ENCODE measurements at places on chromosomes 4 and X.

DNA sequence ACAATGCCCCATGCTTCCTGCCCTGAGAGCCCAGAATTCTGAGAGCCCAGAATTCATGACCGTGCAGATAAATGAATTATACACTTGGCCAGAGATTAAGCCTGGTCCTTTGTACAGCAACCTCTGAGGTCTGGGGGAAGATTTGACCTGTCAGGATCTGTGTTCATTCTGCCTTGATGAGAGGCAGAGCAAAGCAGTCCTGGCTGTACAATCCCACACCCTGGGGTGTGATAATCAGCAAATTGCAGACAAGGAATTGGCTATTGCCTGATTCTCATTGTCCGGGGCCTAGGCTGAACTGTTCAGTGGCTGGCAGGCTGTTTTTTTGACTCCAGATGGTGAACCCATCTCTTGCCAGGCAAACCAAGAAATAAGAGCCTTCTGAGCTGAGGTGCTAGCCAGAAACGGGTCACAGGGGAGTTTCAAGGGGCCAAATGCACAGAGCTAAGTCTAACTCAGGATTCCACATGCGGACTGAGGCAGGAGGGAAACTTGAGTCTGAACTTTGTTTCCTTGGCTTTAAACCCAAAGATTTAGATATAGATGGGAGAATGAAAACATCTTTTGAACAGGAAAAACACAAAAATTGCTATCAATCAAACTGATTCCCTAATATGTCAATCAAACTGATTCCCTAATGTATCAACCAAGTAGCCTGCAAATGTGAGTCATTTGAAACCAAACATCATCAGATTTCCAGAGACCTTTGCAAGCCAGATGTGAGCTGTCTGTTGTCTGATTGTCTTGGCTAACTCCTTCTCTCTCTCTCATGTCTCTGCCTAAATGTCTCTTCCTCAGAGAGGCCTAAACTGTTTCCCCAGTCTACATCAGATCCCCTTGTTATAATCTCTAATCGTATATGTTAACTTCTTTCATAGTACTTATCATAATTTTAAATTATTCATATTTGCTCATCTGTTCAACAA, 159.3 kb downstream of the ATG4A start:
- no peak for DNase-seq

DNA sequence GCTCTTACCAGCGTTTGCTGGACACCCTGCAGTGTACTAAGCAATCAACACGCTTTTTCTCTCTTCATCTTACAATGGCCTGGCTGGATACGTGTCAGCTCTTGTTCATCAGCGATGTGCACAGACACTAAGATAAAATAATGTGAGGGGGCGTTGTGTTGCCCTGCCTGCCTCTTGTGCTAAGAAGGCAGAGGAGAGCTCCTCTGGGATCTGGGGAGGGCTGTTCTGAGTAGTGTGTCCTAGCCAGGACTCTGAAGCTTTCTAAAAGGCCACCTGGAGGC, 49.7 kb downstream of the NELFA start:
- no peak for DNase-seq

DNA sequence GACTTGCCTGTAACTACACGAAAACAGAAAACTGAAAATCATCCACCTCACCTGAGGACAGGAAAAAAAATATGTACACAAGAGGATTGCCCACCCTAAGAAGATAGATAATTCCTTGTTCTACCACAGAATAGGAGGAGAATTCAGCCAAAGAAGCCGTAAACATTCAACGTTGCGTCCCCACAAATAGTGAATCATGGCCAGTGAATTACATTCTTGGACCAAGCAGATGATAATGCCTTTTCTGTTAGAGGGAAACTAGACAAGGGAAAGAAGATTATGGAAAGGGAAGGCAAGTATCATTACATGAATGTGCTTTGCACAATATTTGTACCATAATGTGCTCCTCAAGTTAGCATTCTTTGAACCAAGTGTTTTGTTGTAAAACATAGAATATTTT, 95.5 kb upstream of the C1QTNF7 start:
- no peak for DNase-seq

DNA sequence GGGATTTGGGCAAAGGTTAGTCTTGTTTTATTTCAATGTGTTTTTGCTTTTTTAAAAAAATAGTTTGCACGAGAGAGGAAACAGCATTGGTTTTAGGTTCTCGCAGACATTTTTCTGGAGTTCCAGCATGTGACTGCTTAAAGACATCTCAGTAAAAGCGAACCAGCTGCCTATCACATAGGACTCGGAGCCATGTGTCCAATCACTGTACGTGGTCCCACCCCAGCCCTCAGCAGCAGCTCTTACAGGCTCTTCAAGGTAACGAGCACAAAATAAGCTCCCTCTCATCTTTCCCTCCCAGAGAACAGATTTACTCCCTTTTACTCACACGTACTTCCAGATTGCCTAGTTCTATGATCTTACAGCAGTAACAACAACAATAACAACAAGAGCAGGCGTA, 68.7 kb downstream of the MCF2 start:
- no peak for DNase-seq

GRCh38 chr4:138192113-138192512, 50.0 kb downstream of the SLC7A11 start:
- DNase-seq: no peak

DNA sequence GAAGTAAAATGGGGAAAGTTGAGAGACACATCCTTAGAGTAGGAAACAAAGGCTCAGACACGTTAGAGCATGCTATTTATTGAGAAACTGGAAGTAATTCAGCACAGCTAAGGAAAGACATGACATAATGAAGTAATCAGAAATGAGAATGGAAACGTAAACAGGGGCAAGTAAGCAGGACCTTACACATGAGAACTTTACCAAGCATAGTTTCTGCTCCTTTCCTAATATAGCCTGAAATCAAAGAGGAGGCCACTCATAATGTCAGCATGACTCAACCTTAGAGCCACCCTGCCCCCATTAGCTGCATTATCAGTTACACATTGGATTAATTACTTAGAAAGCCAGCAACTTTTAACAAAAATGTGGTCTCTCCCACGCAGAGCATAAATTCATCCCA, 558.3 kb upstream of the GRIA3 start:
- no peak for DNase-seq

DNA sequence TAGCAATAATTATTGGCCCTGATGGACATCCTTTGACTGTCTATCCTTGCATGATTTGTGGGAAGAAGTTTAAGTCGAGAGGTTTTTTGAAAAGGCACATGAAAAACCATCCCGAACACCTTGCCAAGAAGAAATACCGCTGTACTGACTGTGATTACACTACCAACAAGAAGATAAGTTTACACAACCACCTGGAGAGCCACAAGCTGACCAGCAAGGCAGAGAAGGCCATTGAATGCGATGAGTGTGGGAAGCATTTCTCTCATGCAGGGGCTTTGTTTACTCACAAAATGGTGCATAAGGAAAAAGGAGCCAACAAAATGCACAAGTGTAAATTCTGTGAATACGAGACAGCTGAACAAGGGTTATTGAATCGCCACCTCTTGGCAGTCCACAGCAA, 60.7 kb downstream of the ZFX start:
- no peak for DNase-seq

All from CD4-positive, alpha-beta T cell treated with Interferon alpha-2 for 1 hour (primary cell).